ENCODE measurements at places on chromosomes 4 and X.

DNA sequence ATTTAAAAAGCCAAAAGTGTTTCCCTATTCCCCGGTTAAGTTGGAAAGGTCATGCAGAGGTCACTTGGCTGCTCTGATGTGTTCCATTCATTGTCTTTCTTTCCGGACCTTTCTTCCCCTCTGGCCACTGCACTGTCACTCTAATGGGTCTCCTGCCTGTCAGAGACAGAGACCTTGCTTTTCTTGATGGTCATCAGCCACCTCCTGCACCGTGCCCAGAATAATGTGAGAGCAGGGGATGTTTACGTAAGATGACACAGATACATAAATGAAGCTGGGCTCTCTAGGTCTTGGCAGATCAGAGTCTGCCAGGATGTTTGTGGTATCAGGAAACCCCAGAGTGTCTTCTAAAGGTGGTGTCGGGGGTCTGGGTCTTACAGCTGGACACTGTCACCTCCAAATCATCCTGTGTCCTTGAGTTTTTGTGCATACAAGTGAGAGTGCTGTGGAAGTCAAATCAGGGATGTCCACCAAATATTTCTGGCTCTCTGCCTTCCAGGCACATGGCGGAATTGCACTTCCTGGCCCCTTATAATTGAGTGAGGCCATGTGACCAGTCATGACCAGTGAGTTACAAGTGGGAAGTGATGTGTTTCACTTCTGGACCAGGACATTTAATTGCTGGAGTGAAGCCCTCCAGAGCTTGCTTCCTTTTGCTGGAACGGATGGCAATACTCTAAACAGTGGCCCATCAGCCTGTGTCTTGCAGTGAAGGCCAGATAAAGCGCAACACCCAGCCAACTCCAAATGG, 130.6 kb upstream of the ATP6AP2 start:
- DNase-seq, result no peak

GRCh38 chr4:73080789-73081188, 11.3 kb upstream of the COX18 start:
- DNase-seq, result no peak

DNA sequence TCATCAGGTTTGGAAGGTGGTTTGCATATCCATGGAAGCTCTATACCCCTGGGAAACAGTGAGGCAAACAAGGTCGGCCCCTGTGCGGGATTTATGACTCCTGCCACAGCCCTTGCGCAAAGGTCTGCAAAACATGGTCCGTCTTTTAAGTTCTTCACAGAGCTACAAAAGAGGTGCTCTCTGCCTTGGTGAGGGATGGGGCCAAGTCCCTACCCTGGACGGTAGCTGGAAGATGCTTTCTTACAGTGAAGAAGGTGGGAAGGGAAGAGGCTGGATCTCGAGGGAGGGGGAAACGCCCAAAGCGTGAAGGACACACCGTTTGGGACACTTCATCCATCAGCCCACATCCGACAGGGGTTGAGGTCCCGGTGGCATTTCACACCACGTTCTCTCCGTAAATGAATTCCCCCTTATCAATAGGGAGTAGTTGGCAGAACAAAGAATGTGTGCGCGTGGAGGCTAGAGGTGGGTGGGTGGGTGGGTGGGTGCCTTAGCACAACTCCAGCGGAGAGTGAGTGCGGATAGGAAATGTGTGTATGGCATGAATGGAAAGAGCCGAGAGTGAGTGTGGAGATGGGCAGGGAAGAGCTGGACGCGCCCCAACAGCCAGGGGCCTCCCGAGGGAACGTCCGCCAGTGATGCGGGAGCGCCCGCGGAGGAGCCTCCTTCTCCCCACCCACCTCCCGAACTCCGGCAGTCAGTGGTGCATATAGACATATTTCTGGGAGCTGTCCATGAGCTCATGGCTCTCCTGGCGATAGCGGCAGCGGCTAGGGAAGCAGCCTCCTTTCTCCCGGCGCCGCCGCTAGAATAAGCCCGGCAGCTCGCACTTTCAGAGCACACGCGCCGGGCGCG, 68.3 kb downstream of the LARP7 start:
- DNase-seq, result no peak

DNA sequence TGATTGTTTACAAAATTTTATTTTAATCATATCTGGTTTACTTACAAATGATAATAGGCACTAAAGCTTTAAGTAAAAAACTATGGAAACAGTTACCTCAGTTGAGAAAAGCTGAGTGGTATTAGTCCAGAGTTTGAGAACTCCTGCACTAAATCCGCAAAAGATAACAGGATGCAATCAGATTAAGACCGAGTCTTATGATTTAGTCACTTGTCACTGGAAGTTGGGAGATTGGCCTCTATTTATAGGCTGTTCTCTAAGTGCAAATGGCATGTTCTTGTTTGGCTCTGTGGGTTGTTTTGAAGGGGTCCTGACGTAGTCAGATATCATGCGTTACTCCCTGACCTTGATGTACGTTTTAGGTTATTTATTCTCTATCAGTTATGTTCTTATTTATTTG, 6.3 kb downstream of the GPAT3 start:
- no peak for DNase-seq

GRCh38 chrX:124239911-124240310, 92.5 kb upstream of the TEX13D start:
- DNase-seq, result no peak

DNA sequence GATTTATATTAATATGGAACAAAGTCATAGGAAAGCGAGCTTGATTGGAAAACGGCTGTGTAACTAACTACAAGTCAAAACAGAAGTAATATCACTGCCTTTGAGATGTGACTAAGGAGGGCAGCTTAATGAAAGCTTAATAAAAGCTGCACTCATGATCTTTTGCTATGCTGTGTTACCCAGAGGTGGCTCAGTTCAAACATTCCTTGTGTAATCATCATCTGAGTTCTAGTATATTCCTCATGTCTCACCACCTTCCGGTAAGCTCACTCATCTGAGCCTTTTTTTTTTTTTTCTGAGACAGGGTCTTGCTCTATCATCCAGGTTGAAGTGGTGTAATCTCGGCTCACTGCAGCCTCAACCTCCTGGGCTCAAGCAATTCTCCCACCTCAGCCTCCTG, 5.0 kb downstream of the GRPEL1 start:
- no peak for DNase-seq

- DNase-seq, result no peak
These were observed 65.4 kb upstream of the ENPP6 start for GRCh38 chr4:184282895-184283654.

GRCh38 chr4:171636606-171637005, 176.6 kb upstream of the GALNTL6 start:
- no peak for DNase-seq

DNA sequence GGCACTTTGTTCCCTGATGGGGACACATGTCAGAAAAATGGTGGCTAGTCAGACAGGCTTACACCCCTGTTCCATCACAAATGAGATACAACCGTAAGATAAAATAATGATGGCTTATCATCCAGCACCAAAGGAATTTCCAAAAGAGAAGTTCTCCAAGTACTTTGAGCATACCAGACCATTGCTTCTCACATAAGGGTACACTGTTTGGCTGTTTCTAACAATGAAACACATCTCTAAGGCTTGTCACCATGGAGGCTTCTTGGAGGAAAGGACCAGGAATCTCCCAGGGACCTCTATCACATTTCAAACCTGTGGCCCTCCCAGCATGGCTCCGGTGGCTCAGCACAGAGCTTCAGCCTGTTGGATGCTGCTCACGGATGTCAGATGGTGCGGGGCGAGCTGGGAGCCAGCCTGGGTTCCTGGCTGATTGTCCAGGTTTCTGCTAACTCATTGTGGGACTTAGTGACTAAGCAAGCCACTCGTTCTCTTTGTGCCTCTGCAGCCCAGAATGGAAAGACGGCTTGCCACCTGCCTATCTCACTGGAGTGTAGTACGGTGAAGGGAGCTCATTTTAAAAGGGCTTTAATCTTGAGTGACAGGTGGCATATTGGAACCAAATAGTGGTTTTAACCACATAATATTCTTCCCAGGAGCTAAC, 54.5 kb downstream of the FHDC1 start:
- no peak for DNase-seq

DNA sequence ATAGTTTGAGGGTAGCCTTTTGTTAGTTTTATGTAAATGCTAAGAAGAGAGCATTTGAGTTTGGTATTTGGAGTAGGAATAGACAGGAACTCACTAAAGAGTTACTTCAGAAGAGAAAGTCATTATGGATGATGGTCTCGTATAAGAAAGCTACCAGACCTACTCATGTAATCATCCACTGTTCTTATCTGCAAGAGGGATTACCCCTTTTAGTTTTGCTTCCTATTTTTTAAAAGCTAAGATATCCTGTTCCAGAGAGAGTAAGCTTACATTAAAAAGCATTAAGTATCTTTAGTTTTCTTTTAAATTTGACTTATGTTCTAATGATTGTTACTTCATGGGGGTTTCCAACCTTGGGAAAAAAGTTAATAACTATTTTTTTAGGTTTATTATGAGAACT, 12.5 kb upstream of the ART3 start:
- no peak for DNase-seq

GRCh38 chrX:134452596-134452995, 7.4 kb upstream of the HPRT1 start:
- no peak for DNase-seq

Measured in cortex of kidney (tissue), 1 donor.